Activated T-helper 2 cell treated with anti-CD3 and anti-CD28 coated beads, Interferon-gamma antibody, Interleukin-2, Interleukin-4, amounts not matched to agents 10 μg/mL and 5 μg/mL and 100 μg/mL, durations not matched to agents 14 hours and 24 hours and 36 hours (primary cell): ENCODE measurements at places on chromosomes 5 and 9. TPM values are rescaled to one million over a fixed set of nuclear protein-coding genes. Genes with fewer than 3 reads are reported as not detected.
A peak's percentile ranks its signal among the peaks of the same experiment; 100 is the strongest.

DNA sequence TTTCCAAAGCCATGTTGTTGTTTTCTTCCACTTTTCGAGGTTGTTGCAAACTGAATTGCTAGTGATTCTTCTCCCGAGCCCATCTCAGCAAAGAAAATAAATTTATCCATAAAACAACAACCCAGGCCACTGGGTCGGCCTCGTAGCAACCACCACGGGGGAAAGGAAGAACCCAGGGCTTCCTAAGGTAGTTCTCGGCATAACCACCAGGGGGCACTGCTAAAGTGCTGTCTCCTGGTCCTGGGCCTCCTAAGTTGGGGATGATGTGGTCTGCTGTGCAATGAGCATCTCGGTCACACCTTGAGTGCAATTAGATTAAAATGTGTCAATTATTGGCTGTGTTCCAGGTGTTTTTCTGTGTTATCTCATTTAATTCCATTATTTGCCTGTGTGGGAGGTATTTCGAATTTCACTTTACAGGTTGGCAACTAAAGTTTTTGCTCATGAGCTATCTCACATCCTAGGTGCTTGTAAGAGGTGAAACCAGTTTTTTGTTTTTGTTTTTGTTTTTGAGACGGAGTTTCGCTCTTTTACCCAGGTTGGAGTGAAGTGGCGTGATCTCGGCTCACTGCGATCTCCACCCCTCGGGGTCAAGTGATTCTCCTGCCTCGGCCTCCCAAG, 102.8 kb upstream of the DAP start:
- peaks cover 4% of the 10 kb centered on the region for H3K27me3 ChIP-seq
- H3K27ac ChIP-seq = no peak overlapping the region
- no peaks in the 10 kb centered on the region for H3K4me1 ChIP-seq
- H3K4me3 ChIP-seq = no peak overlapping the region
- peak; percentile 27 for DNase-seq

- H3K27ac ChIP-seq = no peak overlapping the region
- H3K4me3 ChIP-seq = no peak overlapping the region
- DNase-seq = no peak
- H3K4me1 ChIP-seq = no peaks in the 10 kb centered on the region
These were observed 363.7 kb downstream of the CSNK1G3 start for GRCh38 chr5:123875561-123876275.

- H3K4me3 ChIP-seq = no peak overlapping the region
- no peaks in the 10 kb centered on the region for H3K36me3 ChIP-seq
- no peaks in the 10 kb centered on the region for H3K27me3 ChIP-seq
- no peak overlapping the region for H3K27ac ChIP-seq
These were observed 20.9 kb downstream of the RPS23 start for GRCh38 chr5:82257247-82257646.

DNA sequence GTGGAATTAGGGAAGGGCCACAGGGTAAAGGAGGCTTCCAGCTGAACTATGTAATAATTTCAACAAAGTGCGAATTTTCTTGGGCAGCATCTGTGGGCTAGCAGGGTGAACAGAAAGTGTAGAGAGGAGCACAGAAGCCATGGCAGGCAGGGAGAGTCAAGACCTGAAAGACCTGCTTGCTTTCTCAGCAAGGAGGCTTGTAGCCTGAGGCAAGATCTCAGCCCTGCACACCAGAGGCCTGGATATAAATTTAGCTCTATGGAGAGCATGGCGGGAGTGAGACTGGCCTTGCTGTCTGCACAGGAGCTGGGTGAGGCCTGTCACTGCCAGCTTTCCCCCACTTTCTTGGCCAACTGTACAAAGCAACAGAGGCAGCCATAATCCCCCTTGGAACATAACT, 32.1 kb upstream of the SH3TC2 start:
- peaks cover 2% of the 10 kb centered on the region for H3K4me1 ChIP-seq
- no peak overlapping the region for H3K4me3 ChIP-seq
- DNase-seq = no peak
- no peak overlapping the region for H3K27ac ChIP-seq
- peaks cover 1% of the 10 kb centered on the region for H3K27me3 ChIP-seq
- H3K36me3 ChIP-seq = peaks cover 3% of the 10 kb centered on the region

DNA sequence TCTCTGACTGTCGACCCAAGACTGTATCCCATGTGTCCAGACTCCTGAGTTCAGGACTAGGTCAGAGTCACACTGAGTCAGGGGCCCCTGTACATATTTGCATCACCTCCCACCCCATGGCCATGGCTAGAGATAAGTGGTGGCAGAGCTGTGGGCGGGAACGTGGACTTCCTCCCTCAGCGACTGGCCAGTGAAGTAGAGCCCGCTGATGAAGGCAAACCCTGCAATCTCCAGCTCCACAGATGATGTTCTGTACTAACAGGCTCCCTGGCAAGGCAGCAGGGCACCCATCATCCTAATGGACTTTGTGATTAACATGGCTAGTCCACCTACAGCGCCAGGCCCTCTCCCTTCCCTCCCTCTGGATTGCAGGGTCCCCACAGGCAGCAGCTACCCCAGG, 110.5 kb upstream of the LRRTM2 start:
- H3K4me1 ChIP-seq = peaks cover 23% of the 10 kb centered on the region
- H3K27me3 ChIP-seq = no peaks in the 10 kb centered on the region
- DNase-seq = no peak
- H3K4me3 ChIP-seq = no peak overlapping the region

DNA sequence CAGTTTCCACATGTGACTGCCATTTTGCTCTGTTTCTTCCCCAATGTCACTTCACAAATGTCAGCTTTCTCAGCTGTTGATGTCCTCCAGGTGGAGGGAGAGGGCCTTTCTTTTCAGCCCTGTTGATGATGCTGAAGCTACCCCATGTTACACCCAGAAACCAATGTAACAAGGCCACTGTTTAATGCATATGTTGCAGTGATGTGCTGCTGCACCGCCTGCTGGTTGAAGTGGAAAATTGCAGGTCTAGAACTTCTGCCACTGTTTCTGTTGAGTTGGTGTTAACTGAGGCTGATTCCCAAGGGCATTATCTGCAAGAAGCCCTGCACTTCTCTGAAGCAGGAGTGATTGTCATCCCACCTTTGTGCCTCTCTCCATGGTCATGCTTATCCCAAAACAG, 428.4 kb downstream of the KDM4C start:
- H3K36me3 ChIP-seq = peaks cover 17% of the 10 kb centered on the region
- no peak overlapping the region for H3K27ac ChIP-seq
- no peaks in the 10 kb centered on the region for H3K27me3 ChIP-seq

DNA sequence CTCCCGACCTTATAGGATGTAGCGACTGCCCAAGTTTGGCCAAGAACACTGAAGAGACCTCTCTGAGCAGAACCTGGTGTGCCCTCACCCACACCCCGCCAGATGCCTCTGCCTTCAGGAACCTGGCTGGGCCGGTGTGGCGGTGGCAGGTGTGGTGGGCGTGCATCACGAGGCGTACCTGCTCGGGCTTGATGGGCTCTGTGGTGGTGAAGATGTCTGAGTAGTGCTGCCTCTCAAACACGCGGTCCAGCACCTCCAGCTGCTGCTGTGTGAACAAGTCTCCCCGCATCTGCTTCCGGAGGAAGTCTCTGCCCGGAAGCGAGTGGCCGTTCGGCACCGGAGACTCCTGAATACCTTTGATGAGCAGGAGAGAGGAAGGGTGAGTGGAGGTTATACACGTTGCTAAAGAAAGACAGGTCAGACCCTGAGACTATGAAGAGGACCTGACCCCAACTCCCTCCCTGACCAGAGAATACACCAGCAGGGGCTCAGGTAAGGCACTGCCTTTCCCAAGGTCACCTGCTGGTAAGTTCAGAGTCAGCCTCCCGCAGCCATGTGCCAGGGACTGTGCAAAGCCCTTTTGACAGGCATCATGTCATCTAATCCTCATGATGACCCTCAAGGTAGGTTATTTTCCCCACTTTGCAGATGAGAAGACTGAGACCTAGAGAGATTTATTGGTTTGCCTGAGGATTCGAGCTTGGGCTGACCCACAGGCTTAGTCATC, 67.5 kb downstream of the PAX5 start:
- DNase-seq = no peak
- no peaks in the 10 kb centered on the region for H3K36me3 ChIP-seq
- no peak overlapping the region for H3K4me3 ChIP-seq
- H3K27me3 ChIP-seq = no peaks in the 10 kb centered on the region
- H3K4me1 ChIP-seq = no peaks in the 10 kb centered on the region

DNA sequence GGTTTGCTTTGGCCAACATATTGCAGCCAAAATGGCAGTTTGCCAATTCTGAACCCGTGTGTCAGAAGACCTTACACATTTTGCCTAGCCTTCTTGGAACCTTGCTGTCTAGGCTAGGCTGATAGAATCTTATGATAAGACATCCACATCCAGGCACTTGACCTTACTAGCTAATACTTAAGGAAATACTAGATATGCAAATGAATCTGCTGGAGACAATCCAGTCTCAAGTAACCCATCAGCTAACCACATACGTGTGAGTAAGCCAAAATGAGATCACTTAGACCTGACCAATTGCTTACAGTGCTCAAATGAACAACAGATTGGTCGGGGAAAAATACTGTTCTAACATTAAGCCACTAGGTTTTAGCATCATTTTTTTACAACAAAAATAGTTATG, 1504.6 kb upstream of the CDH9 start:
- no peak overlapping the region for H3K4me3 ChIP-seq
- no peak for DNase-seq
- H3K4me1 ChIP-seq = no peaks in the 10 kb centered on the region
- H3K27ac ChIP-seq = no peak overlapping the region

GRCh38 chr5:169569513-169569912, 14.1 kb upstream of the SPDL1 start:
- H3K36me3 ChIP-seq = no peaks in the 10 kb centered on the region
- peaks cover 29% of the 10 kb centered on the region for H3K27me3 ChIP-seq
- DNase-seq = no peak
- H3K27ac ChIP-seq = no peak overlapping the region
- H3K4me3 ChIP-seq = no peak overlapping the region

GRCh38 chr9:137423514-137424291, 510 bp downstream of the NOXA1 start:
- H3K4me1 ChIP-seq = peaks cover 10% of the 10 kb centered on the region
- no peak for DNase-seq
- no peak overlapping the region for H3K27ac ChIP-seq
- no peaks in the 10 kb centered on the region for H3K36me3 ChIP-seq
- peaks cover 4% of the 10 kb centered on the region for H3K27me3 ChIP-seq
- peak overlapping the region; percentile 28 for H3K4me3 ChIP-seq

DNA sequence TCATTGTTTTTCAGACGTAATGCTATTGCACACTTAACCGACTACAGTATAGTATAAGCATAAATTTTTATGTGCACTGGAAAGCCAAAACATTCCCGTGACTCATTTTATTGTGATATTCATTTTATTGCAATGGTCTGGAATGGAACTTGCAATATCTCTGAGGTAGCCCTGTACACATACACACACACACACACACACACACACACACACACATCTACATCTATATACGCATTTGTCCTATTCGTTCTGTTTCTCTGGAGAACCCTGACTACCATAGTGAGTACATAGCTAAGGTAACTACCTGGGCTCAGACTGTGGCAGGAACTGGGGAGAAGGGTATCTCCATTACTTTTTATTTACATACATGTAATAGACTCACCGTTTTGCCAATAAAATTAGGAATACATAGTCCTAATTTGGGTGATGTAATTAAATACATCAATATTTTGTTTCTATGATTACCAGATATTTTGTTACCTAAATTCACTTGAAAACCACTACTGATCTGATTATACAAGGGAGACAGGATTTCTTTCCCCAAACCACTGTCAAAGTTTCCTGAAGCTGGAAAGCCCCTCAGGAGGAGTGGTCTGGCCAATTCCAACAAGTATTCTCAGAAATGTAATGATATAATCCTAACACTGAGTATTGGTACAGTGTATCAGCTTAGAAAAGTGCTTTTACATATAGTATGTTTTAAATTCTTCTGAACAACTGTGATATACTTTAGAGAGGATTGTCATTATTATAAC, 74.0 kb upstream of the PLPP1 start:
- peak overlapping the region; percentile 80 for H3K27ac ChIP-seq
- DNase-seq = no peak
- H3K36me3 ChIP-seq = no peaks in the 10 kb centered on the region

- H3K4me3 ChIP-seq = no peak overlapping the region
- peaks cover 25% of the 10 kb centered on the region for H3K4me1 ChIP-seq
- DNase-seq = no peak
- no peak overlapping the region for H3K27ac ChIP-seq
These were observed 400.7 kb downstream of the ADGRV1 start for GRCh38 chr5:90959262-90959661.

DNA sequence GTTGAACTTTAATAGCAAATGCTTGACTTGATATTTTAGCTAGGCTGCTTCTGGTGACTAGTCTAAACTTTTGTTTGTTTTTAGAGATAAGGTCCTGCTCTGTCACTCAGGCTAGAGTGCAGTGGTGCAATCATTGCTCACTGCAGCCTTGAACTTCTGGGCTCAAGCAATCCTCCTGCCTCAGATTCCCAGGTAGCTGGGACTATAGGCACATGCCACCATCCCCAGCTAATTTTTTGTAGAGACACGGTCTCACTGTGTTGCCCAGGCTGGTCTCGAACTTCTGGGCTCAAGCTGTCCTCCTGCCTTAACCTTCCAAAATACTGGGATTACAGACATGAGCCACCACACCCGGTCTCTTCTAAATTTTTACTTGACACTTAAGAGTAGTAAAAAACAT, 20.7 kb downstream of the CDC37L1 start:
- no peak overlapping the region for H3K27ac ChIP-seq
- peaks cover 66% of the 10 kb centered on the region for H3K36me3 ChIP-seq
- no peaks in the 10 kb centered on the region for H3K27me3 ChIP-seq
- peaks cover 3% of the 10 kb centered on the region for H3K4me1 ChIP-seq
- no peak for DNase-seq

DNA sequence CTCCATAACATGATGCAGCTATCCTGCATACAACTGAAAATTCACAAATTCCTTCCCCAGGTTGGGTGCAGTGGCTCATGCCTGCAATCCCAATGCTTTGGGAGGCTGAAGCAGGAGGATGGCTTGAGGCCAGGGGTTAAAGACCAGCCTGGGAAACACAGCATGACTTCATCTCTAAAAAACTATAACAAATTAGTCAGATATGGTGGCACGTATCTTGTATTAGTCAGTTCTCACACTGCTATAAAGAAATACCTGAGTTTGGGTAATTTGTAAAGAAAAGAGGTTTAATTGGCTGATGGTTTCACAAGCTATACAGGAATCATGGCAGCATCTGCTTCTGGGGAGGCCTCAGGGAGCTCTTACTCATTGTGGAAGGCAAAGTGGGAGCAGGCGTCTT, 56.4 kb upstream of the DAPK1 start:
- no peak overlapping the region for H3K27ac ChIP-seq
- DNase-seq = no peak
- H3K4me3 ChIP-seq = no peak overlapping the region
- H3K4me1 ChIP-seq = peaks cover 2% of the 10 kb centered on the region

- H3K4me1 ChIP-seq = peaks cover 37% of the 10 kb centered on the region
- H3K27ac ChIP-seq = peak overlapping the region; percentile 1
- H3K27me3 ChIP-seq = no peaks in the 10 kb centered on the region
- peaks cover 51% of the 10 kb centered on the region for H3K36me3 ChIP-seq
These were observed 127.7 kb downstream of the C9orf50 start for GRCh38 chr9:129493002-129493705.

GRCh38 chr9:121219530-121219929, 17.9 kb upstream of the RAB14 start:
- no peak overlapping the region for H3K4me3 ChIP-seq
- H3K4me1 ChIP-seq = peaks cover 8% of the 10 kb centered on the region
- H3K36me3 ChIP-seq = no peaks in the 10 kb centered on the region
- no peaks in the 10 kb centered on the region for H3K27me3 ChIP-seq

The CDC20B gene
- total RNA-seq = 0.18 TPM in 1 of 2 replicates, not detected in the other

The C9 gene
- not detected in 2 replicates for total RNA-seq

The CARTPT gene
- total RNA-seq = not detected in 2 replicates

The PCDHA6 gene
- total RNA-seq = not detected in 2 replicates

The GPR151 gene
- total RNA-seq = not detected in 2 replicates

The PCDHB4 gene
- not detected in 2 replicates for total RNA-seq

The SLC36A2 gene
- not detected in 2 replicates for total RNA-seq

The TLN1 gene
- total RNA-seq = 253 and 267 TPM in 2 replicates

The PFDN1 gene
- 60.4 and 61.0 TPM in 2 replicates for total RNA-seq

The UBE2D2 gene
- total RNA-seq = 249 and 262 TPM in 2 replicates
